ENCODE measurements at places on chromosomes 2 and 18.
A peak's percentile ranks its signal among the peaks of the same experiment; 100 is the strongest.

DNA sequence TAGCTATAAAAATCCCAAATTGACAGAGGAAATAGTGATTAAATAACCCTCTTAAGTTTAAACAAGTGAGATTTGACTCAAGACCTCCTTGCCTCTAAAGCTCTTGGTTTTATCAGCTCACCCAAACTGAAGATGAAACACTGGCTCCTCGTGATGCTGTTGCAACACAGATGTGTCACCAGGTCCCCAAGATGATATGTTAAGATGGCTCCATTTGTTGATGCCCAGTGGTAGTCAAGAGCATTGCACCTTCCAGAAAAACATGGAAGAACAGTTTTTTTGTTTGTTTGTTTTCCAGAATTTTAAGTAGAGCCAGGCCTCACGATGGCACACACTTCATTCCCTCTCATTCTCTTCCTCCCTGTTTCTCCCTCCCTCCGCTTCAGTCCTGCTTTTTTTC lies 399.8 kb downstream of the TXNL1 start:
- DNase-seq = no peak

GRCh38 chr2:121220995-121221394 lies 64.0 kb downstream of the TFCP2L1 start:
- no peak for DNase-seq

- DNase-seq = no peak
These were observed 364.3 kb upstream of the LRP1B start for GRCh38 chr2:142495141-142495540.

GRCh38 chr2:201579536-201579935 lies 63.8 kb downstream of the TMEM237 start:
- no peak for DNase-seq

DNA sequence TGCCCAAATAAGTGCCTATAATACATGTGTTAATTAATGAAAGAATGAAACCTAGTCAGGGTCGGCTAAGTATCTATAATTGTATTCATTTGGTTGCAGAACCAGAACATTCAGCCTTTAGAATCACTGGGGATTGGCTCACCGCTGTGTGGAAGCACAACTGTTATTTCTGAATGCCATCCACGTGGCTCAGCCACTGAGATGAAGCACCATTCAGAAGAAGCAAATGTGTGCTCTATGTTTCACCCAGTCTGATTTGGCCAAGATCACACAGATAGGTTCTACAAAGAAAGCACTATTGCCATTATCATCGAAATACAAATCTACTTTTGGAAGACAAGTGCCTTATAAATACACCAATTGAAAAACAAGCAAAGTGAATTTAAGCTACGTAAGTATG lies 30.6 kb upstream of the SPOPL start:
- no peak for DNase-seq

GRCh38 chr2:204251158-204251997 lies 293.9 kb upstream of the PARD3B start:
- no peak for DNase-seq

DNA sequence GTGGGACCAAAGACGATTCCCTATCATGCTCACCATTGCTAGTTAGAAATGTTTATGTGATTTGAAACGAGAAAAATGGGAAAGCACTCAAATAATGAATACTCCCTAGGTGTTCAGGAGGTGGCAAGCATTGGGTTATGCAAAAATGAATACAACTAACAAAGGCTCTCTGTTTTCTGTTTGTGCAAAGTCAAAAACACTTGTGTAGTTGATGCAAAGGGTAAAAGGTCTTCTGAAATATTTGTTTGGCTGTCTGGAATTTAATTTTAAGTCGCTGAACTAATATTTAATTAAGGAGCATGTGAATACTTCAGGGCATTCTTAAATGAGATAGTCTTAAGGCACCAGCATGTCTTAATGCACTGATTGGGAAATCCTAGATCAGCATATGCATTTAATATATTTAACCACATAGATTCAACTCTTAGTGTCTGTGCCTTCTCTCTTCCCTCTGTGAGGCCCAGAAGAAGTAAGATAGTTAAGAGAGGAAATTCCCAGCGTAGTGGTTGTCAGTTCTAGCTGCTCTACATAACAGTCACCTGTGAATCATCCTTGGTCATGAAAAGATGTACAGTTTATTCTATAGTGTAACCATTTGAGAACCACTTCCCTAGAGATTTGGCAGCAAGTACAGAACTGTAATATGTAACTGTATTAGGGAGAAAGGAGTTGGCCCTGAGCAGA lies 111.9 kb downstream of the EPC2 start:
- DNase-seq = no peak

- DNase-seq = no peak
These were observed 180.8 kb downstream of the MBD2 start for GRCh38 chr18:54043484-54044251.

- no peak for DNase-seq
These were observed 33.2 kb upstream of the OR6B3 start for GRCh38 chr2:240086563-240086962.

- DNase-seq = no peak
These were observed 6.9 kb upstream of the CTIF start for GRCh38 chr18:48531908-48532307.

DNA sequence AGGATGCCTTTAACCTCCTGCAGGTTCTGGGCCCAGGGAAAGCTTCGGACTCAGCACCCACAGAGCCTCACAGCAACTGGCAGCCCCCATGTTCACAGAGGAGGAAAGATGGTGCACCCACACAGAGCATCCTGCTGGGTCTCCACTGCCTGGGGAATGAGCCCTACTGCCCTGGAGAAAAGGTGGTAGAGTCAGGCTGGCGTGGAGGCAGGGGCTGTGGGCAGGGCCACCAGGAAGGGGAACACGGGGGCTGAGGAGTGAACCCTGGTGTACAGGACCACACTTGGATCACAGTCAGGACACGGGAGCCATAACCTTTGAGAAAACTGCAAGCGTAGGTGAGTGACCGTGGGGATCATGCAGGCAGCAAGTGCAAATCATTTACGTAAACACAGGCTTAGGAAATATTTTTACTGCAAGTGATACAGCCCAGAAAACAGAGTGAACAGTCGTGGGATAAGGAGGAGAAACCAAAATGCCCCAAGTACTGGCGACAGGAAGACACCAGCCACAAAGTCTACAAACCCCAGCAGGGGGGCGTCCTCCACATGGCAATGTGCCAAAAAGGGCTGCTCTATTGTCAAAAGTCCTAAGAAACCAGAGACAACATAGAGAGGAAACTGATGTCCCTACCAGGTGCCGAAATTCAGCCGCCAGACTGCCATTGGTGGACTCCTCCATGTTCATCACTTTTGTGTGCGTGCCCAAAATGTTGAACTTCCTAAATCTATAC lies 27.6 kb downstream of the STAT1 start:
- no peak for DNase-seq

- DNase-seq = no peak
These were observed 20.4 kb upstream of the XDH start for GRCh38 chr2:31434911-31435310.

DNA sequence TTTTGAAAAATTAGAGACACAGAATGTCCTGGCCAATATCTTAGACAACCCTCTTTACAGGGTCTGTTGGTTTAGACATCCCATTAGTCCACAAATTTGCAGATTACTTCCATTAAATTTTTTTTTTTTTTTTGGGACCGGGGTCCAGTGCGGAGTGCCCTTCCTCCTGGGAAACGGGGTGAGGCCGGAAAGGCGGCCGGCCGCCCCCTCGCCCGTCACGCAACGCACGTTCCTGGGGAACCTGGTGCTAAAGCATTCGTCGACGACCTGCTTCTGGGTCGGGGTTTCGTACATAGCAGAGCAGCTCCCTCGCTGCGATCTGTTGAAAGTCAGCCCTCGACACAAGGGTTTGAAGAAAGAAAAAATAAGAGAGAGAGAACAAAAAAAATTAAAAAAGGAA lies 21.5 kb upstream of the RBFA start:
- no peak for DNase-seq

- no peak for DNase-seq
These were observed 102.9 kb upstream of the CCDC195 start for GRCh38 chr2:224819075-224819474.

GRCh38 chr18:3037423-3037915 lies 24.5 kb upstream of the LPIN2 start:
- no peak for DNase-seq

- no peak for DNase-seq
These were observed 38.5 kb downstream of the THAP4 start for GRCh38 chr2:241598487-241598886.

DNA sequence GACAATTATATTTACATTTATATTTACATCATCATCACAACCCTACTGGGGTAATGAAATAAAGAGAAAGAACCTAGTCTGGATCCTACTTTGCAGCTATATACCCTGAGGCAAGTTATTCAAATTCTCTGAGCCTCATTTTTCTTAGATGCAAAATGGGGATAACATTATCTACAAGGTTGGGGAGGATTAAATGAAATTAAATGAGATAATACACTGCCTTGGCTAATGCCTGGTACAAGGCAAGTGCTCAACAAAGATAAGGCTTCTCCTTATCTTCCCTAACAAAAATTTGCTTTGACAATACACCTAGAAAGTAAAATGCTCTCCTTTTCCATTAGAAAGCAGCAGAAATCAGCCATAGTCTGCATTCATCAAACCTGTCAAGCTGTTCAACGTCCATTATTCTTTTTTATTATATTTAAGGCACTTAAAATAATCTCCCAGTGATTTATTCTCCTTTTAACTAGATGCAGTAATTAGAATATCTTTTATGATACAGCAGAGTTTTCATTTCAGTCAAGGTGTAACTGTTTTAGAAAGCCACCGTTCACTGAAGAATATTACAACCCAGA lies 44.8 kb downstream of the TCF4 start:
- DNase-seq = no peak

DNA sequence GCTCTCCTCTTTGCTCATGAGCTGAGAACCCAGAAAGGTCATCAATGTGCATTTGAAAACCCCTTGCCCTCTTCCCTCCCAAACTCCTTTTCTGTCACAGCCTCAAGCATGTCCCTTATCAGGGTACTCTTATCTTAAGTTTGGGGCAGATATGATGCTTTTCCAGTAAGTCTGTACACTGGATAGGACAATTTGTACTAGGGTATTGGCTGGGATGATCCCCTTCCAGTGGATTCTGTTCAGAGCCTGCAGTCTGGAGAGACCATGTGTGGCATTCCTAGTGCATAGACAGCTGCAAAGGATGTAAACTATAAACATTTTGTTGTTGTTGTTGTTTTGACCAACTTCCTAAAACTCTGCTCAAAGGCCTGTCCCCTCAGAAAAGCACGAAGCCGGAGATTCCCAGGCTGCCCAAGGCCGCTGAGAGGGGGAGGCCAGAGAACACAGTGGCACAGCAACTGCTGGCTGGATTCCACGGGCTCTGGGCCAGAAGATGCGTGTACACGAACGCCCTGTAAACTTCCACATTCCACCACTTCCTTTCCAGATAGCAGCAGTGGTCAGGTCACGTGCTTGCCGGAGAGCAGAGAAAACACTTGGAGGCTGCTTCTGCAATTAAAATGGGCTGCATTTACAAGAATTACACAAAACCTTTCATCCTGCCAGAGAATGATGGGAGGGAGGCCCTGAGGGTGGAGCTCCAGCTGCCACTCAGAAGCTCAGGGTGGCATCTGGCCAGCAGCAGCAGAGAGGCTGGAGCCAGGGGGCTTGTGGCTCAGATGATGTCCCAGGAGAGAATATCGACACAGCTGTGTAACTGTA lies 42.1 kb downstream of the BMP10 start:
- peak; percentile 93 for DNase-seq
